ENCODE measurements at places on chromosomes 6 and 20. TPM values are rescaled to one million over a fixed set of nuclear protein-coding genes. Genes with fewer than 3 reads are reported as not detected.
A peak's percentile ranks its signal among the peaks of the same experiment; 100 is the strongest.

GRCh38 chr6:168162366-168162765 is 83.4 kb upstream of the FRMD1 start:
- DNase-seq: no peak

DNA sequence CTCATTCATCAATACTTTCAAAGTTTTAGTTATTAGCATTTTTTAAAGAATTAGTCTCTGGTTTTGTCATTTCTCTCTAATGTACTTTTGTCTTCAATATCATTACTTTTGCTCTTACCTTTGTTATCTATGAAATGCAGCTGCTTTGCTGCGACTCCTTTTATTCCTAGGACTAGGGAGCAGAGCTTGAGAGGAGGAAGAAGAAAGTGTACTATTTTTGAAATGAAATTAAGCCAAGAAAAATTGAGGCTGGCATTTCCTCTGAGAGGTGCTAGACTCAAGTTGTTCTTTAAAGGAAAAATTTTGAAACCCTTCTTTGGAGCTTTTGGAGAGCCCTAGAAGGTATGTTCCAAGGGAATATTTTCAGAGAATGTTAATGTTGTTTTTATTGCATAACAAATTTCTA is 48.3 kb upstream of the MRAP2 start:
- no peak for DNase-seq

Gene HLA-DMA
- 6.6 TPM for total RNA-seq

Gene TRIM15
- 3.0 TPM for total RNA-seq

DNA sequence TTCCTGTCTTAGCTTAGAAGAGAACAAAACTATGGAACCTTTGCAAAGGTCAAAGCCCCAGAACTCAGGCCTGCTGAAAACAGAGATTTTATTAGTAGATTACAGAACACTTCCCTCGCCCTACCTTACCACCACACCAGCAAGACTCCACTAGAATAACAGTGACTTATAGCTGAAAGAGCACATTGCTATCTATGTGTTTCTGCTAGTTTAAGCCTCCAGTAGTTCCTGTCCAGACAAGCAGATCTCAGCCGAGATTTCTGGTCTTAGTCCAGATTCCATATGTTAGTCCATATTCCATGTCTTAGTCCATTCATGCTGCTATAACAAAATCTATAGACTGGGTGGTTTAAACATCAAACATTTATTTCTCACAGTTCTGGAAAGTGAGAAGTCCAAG is 412.3 kb upstream of the ID4 start:
- DNase-seq: no peak

- DNase-seq: no peak
Measured at GRCh38 chr20:41304424-41305079, 13.0 kb downstream of the ZHX3 start.

DNA sequence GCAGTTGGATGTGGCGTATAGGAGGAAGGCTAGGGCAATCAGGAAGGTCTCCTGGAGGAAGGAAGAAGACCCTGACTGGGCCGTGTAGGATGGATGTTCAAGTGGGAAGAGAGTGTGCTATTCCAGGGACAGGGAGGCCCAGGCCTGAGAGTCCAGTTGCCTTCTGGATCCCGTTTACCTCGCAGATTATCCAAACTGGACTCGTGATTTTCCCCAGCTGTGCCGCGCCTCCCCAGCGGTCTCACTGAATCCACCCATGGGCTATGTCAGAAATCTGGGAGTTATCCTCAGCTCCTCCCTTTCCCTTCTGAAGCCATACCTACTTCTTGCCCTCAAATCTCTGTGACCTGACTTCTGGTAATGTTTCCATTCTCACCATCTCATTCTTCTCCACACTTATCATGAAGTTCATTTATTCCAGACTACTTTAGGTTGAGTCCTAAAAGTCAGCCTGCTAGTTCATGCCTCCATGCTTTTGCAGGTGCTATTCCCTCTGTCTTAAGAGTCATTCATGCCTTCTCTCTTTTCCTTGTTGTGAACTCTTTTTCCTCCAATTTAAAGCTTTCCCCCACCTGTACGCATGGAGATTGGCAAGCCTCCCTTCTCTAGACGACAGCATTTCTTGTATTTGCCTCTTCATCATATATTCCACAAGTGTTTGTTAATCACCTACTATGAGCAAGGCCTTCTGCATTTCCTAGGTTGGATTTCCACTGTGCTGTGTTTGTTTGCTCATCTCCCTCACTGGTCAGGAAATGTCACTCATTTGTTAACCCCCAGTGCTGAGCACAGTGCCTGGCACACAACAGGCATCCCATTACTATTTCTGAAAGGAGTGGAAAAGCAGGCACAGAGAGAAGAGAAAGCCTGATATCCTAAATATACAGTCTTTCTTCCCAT is 2.7 kb downstream of the SDCBP2 start:
- DNase-seq: peak; percentile 28

DNA sequence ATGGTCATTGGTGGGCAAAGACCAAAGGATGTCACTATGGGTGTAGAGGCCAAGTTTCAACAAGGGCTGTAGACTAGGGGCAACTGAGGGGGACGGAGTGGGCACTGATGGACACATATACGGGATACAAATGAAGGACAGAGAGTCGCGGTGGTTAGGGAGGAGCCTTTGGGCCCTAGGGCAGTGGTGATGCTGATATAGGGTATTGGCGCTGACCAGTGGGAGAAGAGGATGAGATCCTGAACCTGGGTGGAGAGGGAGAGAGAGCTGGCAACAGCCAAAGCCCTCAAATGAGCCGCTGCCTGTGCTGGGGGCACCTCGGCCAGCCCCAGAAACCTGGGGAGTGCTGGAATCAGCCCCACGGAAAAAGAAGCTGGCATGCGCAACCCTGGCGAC is 1.6 kb downstream of the CDH22 start:
- no peak for DNase-seq

- no peak for DNase-seq
Measured at GRCh38 chr20:17709361-17710293, 9.9 kb downstream of the BANF2 start.

Gene SRF
- total RNA-seq: 6.7 TPM

DNA sequence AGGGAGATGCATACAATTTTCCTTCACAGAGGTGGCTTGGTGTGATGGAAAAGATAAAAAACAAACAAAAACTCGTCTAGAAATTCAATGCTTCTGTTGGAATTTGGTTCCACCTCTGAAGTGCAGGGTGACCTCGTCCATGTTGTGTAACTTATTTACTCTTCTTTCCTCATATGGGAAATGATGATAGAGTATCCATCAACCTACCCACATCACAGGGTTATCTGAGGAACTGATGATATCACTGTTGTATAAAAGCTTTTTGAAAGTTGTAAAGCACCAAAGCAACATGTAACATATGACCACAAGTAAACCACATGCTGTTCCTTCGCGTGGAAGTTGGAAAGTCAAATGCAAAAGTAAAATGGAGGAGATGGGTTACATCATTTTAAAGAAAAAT is 212.0 kb upstream of the SGK1 start:
- DNase-seq: no peak

DNA sequence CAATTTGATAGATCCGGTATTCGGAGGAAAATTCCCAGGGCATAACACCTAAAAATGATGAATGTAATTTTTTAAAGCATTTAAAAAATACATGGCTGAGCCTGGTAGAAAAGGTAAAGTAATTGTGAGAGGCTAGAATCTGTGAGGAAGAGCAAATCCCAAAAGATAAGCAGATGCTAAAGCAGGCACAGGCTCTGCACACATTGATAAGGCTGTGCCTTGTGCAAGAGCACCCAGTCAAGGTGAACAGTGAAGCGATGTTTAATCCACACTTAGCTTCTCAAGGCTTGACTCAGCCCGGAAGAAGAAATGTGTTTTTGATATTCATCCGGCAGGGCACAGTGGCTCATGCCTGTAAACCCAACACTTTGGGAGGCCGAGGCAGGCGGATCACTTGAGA is 5.1 kb upstream of the EPB41L2 start:
- DNase-seq: no peak

Gene SLC22A1
- total RNA-seq: 1,378 TPM

GRCh38 chr20:35704514-35705261 is 5.5 kb downstream of the ROMO1 start:
- DNase-seq: no peak

DNA sequence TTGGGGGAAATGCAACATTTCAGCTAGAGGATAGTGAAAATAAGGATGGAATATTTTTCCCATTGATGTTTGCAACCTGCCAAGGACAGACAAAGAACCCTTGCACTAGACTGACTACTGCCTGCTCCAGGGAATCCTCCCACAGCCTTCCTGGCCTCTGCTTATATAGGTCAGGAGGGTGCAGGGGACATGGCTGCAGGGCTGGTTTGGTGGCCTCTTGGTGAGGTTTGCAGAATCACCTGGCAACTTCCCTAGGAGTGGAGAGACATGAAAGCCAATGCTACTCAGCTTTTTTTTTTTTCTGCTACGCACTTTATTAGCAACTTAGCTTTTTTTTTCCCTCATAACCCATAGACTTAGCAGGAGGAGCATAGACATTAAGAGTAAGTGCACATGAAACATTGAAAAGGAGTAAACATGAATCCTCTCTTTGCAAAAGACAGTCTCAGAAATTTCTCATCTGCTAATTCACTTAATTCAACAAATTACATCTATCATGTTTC is 39.8 kb upstream of the CDYL start:
- no peak for DNase-seq

- no peak for DNase-seq
Measured at GRCh38 chr6:82467338-82467737, 103.7 kb downstream of the TPBG start.

Gene ARHGAP40
- not detected for total RNA-seq

- no peak for DNase-seq
Measured at GRCh38 chr20:58243653-58244410, 15.4 kb upstream of the ANKRD60 start.

- no peak for DNase-seq
Measured at GRCh38 chr6:41541364-41541763, 4.8 kb upstream of the FOXP4 start.

Gene EYS
- total RNA-seq: 1.3 TPM

DNA sequence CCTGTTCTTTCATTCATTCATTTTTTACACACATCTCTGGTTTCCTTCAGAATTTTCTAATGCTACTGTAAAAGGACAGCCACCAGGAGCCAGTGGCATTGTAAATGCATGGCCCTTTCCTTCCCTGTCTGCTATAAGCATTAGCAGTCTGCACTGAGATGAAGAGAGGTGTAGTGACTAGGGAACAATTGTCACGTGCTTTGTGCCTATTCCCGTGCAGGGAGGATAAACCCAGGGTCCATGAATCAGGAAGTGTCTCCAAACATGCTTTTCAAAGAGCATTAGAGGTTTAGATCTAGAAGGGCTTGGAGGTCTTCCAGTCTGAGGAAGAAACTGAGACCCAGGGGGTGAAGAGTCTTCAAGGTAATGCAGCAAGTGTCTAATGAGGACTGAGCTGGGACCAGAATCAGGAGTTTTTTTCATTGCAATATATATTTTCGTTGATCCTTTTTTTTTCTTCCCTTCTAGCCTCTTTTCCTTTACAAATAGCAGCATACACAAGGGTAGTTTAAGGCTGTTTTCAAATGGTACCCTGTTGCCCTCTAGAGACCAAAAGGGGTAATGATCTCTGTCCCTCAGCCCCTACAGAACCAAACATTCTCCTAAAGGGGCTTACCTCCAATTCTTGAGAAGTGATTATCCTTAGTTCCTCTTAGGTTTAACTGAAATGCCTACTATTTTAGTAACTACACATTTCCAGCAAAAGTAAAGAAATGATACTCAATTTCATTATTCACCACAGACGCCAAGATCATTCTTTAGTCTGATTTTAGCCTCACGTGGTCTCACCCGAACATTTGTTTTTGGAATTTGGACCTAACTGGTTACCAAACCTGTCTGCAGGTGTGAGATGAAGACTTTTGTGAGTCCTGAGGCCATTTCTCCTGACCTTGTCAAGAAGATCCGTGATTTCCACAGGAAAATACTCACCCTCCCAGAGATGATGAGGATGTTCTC is 6.6 kb downstream of the TRIM15 start:
- DNase-seq: no peak

DNA sequence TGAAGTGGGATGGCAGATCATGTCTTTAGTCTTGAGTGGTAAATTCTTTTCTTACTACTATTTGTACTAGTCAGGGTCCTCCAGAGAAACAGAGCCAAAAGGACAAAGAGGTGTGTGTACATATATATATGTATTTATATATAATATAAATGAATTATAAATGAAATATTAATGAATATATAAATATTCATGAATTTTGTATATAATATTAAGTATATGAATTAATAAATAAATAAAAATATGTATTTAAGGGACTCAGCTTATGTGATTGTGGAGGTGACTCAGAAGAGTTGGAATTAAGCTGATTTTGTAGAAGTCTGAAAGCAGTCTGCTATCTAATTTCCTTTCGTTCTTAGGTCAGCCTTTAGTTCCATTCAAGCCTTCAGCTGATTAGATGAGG is 265.3 kb upstream of the MMS22L start:
- no peak for DNase-seq

GRCh38 chr6:144729502-144729901 is 444.4 kb downstream of the UTRN start:
- no peak for DNase-seq

- peak; percentile 63 for DNase-seq
Measured at GRCh38 chr6:11364971-11365397, 132.5 kb upstream of the NEDD9 start.

DNA sequence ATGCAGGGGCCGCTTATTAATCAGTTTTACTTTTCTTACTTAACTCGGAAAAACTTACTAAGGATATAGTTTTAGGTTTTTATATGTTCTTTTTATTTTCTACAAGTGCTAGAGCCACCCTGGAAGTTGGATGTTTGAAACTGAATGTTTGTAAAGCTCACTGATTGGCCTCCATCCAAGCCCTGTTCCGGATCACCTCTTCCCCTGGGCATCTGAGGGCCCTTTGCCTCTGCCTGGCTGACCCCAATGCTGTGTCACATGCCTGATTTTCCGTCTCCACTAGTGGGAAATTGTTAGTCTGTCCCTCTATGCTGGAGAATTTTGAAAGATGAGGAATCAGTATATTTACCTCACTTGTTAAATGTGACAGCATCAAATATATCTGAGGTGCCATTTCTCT is 79.3 kb downstream of the SLC35F1 start:
- no peak for DNase-seq

GRCh38 chr20:59920944-59921343 is 12.5 kb downstream of the SYCP2 start:
- no peak for DNase-seq

DNA sequence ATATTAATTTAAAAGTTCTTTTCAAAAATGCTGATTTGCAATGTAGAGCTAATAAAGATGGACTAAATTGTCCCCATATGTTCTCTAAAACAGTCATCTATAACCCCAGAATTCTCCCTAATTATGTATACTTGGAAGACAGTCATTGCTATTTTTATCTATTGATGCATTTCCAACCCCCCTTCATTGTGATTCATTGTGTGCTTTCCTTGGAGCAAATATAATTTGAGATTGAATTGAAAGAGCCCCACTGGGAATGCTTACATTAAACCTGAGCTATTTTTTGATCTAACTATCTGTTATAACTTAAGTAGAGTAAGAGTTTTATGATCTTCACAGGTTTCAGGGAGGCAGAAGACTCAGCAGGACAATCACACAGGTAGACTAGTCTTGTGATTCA is 73.7 kb upstream of the PTCHD4 start:
- DNase-seq: no peak

Gene TRIM31
- not detected for total RNA-seq

Measured in left lobe of liver (tissue), 2 donors.